Cardiac septum (tissue), 1 donor: ENCODE measurements at places on chromosomes 11 and 22. TPM values are rescaled to one million over a fixed set of nuclear protein-coding genes. Genes with fewer than 3 reads are reported as not detected.
A peak's percentile ranks its signal among the peaks of the same experiment; 100 is the strongest.

The CD248 gene
- 9.7 TPM for total RNA-seq

GRCh38 chr22:45101515-45102227 lies 62.1 kb upstream of the NUP50 start:
- DNase-seq, result peak; percentile 87

GRCh38 chr22:43007519-43008102 lies 7.3 kb downstream of the PACSIN2 start:
- DNase-seq, result no peak

The MMP11 gene
- total RNA-seq, result 6.2 TPM

DNA sequence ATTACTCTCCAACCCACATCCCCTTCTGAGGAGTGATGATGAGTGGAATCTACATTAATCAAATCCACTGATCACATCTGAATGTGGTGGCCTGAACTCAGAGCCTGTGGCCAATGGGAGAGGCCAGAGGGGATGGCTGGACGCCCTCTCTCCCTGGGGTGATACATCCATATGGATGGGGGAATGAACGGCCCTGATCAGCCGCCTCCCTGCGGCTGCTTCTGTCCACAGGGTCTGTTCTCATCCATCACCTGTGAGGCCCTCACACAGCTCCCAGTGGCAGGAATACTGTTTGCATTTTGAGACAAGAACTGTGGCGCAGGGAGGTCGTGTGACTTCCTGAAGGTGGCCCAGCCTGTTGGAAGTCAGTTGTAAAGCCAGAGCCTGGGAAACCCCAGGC lies 78.3 kb upstream of the SHISAL1 start:
- DNase-seq, result peak; percentile 24

DNA sequence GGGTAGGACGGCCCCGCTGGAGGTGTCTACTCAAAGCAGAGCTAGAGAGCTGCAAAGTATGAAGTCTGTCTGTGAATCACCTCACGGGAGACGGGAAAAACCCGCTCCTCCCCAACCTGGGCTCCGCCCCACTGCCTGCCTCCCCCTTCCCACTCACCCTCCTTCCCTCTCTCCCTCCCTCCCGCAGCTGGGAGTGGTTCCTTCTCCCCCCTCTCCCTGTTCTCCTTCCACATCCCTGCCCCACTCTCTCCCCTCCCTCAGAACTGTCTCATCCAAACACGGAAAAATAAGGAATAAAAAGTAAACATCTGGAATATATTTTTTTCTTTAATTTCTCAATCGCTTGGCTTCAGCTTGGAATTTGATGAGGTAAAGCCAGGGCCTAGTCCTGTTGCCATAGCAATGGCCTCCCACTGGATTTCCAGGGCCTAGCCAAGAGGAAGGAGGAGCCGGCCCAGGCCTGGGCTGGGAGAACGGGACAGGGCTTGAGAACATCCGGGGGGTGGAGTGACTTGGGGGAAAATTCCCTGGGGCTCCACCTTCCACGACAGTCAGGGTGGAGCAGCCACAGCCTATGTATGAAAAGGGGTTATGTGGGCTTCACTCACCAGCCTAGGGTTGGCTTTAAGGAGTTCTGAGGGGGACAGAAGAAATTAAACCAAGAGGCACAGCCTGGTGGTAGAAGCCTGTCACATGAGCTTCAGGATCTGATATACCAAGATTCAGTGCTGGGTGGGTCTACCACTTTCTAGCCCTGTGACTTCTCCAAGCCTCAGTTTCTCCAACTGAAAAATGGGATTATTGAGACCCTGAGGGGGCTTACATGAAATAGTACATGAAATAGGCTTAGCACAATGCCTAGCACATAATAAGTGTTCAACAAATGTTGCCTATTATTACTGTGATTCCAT lies 2.2 kb downstream of the TNKS1BP1 start:
- DNase-seq, result peak; percentile 91

The CABP4 gene
- total RNA-seq, result 0.11 TPM

GRCh38 chr11:34495239-34495723 lies 18.3 kb downstream of the ELF5 start:
- DNase-seq, result no peak

GRCh38 chr11:26676641-26677040 lies 45.2 kb downstream of the SLC5A12 start:
- DNase-seq, result no peak

- DNase-seq, result no peak
Observed at GRCh38 chr11:130437848-130438247, 9.4 kb upstream of the ADAMTS8 start.

The OR5A1 gene
- not detected for total RNA-seq

The MRGPRF gene
- 2.3 TPM for total RNA-seq

DNA sequence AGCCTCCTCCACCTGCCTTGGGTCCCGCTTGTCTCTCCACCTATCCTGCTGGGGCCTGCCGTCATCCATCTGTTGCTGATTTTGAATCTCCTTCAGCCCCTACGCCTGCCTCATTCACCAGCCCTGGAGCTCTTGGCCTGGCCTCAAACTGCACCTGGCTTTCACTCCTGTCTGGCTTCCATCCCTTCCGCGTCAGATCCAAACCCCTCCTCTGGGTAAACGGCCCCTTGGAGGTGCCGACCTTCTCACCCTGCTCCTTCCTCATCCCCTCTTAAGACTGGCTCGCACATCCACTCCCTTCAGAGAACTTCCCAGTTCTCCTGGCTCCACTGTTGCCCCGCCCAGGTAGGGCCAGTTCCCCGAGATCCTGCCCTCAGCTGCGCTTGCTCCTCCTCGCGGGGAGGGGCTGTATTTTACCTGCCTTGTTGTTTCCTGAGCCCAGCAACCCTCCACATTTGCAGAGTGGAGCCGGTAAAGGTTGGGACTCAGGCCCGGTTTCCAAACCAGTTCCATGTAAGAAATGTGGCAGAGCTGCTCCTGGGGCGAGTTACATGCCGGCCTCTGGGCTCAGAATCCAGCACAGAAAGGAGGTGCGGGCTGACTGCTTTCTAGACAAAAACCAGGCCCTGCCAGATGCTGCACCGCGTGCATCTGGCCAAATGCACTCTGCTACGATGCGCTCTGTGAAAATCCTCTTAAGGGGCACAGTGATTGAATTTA lies 13.9 kb upstream of the SHANK2 start:
- no peak for DNase-seq

The MS4A4E gene
- 0.62 TPM for total RNA-seq
